ENCODE measurements at places on chromosomes 2 and 18.

DNA sequence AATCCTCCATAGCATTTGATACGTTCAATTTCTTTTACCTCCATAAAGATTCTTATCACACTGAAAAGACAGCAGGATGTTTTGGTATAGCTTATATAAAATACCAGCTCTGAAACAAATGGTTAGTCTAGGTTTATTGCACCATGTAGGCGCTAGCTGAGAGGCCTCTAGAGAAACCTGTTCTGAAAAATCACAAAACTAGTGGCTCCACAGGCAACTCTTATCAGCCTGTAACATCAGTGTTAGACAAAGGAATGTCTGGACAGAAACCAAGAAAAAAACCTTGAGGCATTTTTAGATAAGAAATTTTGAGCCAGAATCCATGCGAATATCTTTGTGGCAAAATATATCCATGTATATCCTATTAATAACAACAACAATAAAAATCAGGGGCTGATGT is 440.4 kb upstream of the MAP2 start:
- DNase-seq: no peak

GRCh38 chr2:173407646-173408045 is 53.0 kb downstream of the CDCA7 start:
- DNase-seq: no peak

GRCh38 chr2:288758-289361 is 969 bp upstream of the ALKAL2 start:
- DNase-seq: no peak

DNA sequence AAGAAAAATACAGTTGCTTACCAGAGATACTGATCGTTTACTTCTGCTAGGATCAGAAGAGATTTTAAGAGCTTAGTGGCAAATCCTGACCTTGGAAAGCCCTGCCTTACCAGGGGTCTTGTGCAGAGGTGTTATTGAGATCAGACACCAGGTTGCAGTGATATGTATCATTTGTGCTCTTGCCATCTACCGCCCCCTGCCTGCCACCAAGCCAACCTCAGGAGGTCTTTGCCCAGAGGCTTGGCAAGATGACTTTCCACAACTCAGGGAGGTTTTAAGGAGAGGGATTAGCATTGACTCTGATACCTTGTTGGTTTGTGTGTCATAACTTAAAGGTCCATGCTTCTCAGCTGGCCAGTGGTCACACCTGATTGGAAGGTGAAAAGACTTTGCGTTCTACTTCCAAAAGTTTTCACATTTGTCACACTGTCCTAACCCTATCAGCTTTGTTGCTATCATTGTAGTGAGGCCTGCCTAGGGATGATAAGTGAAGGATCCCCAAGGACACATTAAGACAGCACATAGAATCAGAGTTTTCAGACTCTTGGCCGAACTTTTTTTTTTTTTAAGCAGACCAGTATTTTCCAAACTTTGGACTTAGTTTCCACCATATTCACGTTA is 46.2 kb upstream of the MGAT5 start:
- peak; percentile 80 for DNase-seq

GRCh38 chr2:231452799-231453508 is 11.3 kb downstream of the NCL start:
- peak; percentile 24 for DNase-seq

GRCh38 chr18:3115447-3116030 is 102.6 kb upstream of the LPIN2 start:
- DNase-seq: no peak
